Osteoblast (primary cell): ENCODE measurements at places on chromosomes 2 and 18.
A peak's percentile ranks its signal among the peaks of the same experiment; 100 is the strongest.

- no peak for DNase-seq
- no peaks in the 10 kb centered on the region for H3K27me3 ChIP-seq
These were observed 40.5 kb downstream of the SCN9A start for GRCh38 chr2:166335284-166335683.

DNA sequence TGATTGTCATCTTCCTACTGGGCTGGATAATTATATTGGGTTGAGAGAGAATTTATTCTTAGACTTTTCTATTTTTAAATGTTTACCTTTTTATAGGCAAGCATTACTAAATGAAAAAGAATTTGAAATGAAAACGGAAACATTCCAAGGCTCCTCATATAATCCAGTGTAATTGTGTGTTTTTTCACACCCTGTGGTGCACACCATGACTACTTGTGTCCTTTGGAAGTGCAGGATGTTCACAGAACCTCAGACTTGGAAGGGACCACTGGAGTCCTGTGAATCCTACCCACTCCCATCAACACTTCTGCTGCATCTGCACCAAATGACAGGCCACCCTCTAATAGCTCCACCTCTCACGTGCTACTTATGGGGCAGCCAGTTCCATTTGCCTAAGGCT lies 48.0 kb downstream of the NAT8 start:
- no peaks in the 10 kb centered on the region for H3K36me3 ChIP-seq
- no peak overlapping the region for H3K27ac ChIP-seq

DNA sequence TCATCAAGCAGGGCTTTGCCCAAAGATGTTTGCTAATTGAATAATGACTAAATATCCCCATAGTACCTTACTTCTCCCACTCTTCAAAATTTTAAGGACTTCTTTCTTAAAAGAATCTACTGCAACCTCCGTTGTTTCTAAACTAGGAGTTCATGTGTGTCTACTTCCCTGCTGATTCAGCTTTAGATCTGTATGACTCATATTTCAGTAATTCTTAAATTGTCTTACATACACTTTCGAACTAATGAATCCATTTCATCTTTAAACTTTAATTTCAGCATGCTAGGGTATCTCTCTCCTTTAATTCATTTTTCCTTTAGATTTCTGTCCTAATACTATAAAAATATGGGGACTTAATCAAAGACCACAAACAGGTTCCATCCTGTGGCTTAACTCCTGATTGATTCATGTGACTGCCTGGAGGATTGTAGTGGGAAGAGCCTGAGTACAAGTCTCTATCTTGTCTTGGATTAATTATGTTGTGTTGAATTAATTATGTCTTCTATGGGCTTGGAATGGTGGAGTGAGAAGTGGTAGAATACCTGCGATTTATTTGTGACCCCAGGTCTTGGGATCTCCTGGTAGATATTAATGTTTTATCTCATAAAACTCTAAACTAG lies 24.9 kb upstream of the COL5A2 start:
- peak overlapping the region; percentile 59 for H3K4me3 ChIP-seq
- DNase-seq, result peak; percentile 56
- peak overlapping the region; percentile 73 for H3K27ac ChIP-seq
- H3K36me3 ChIP-seq, result no peaks in the 10 kb centered on the region

- H3K4me1 ChIP-seq, result no peaks in the 10 kb centered on the region
- no peak for DNase-seq
- H3K4me3 ChIP-seq, result no peak overlapping the region
- no peak overlapping the region for H3K27ac ChIP-seq
- no peaks in the 10 kb centered on the region for H3K36me3 ChIP-seq
These were observed 107.4 kb upstream of the LRRTM4 start for GRCh38 chr2:77629539-77629938.

- no peak overlapping the region for H3K4me3 ChIP-seq
- peaks cover 11% of the 10 kb centered on the region for H3K4me1 ChIP-seq
- H3K36me3 ChIP-seq, result no peaks in the 10 kb centered on the region
- peak; percentile 64 for DNase-seq
- H3K27ac ChIP-seq, result no peak overlapping the region
- H3K27me3 ChIP-seq, result no peaks in the 10 kb centered on the region
These were observed 44.3 kb downstream of the SNRPD1 start for GRCh38 chr18:21656402-21656801.

GRCh38 chr2:126943612-126944348 lies 45.1 kb downstream of the TEX51 start:
- H3K4me1 ChIP-seq, result no peaks in the 10 kb centered on the region
- no peak overlapping the region for H3K27ac ChIP-seq
- no peaks in the 10 kb centered on the region for H3K27me3 ChIP-seq

- no peaks in the 10 kb centered on the region for H3K27me3 ChIP-seq
- H3K4me1 ChIP-seq, result peaks cover 10% of the 10 kb centered on the region
These were observed 58.3 kb downstream of the CCDC150 start for GRCh38 chr2:196697825-196698224.

GRCh38 chr2:113240150-113240914 lies 38.4 kb downstream of the PAX8 start:
- H3K27me3 ChIP-seq, result no peaks in the 10 kb centered on the region
- H3K27ac ChIP-seq, result peak overlapping the region; percentile 98
- peaks cover 25% of the 10 kb centered on the region for H3K4me1 ChIP-seq
- no peaks in the 10 kb centered on the region for H3K36me3 ChIP-seq
- DNase-seq, result peak; percentile 99

DNA sequence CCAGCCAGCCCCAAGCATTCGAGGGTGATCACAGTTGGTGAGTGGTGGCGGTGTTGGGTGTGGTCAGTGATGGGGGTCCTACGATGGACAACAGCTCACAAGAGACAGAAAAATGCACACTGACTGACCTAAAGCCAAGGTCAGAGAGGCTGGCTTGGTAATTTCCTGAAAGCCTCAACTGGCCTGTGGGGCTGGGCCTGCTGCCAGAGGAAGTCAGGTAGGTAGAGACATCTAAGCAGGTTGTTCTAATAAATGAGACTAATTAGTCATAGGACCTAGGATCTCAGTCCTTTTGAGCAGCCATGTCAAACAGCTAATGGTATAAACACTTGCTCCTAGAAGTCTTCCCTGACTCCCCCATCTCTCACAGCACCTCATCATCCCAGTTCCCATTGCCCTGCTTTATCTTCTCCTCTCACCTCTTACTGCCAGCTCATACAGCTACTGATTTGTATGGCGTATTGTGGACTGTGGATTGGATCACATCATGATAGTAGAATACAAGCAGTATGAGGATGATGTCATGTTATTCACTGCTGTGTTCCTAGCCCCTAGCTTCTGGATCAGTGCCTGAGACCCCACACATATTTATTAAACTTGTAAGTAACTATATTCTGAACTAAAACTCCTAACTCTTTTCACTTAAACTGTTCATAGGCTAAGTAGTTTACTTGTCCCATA lies 262.9 kb upstream of the KLHL29 start:
- H3K27ac ChIP-seq, result no peak overlapping the region
- no peak for DNase-seq
- H3K36me3 ChIP-seq, result no peaks in the 10 kb centered on the region
- H3K4me1 ChIP-seq, result no peaks in the 10 kb centered on the region
- H3K4me3 ChIP-seq, result no peak overlapping the region

GRCh38 chr2:53877556-53877955 lies 17.8 kb upstream of the GPR75 start:
- DNase-seq, result peak; percentile 87
- peak overlapping the region; percentile 24 for H3K27ac ChIP-seq
- H3K4me1 ChIP-seq, result peaks cover 21% of the 10 kb centered on the region
- H3K27me3 ChIP-seq, result no peaks in the 10 kb centered on the region
- H3K36me3 ChIP-seq, result peaks cover 57% of the 10 kb centered on the region

- no peaks in the 10 kb centered on the region for H3K36me3 ChIP-seq
- no peak for DNase-seq
- H3K4me1 ChIP-seq, result peaks cover 10% of the 10 kb centered on the region
These were observed 307.1 kb downstream of the OSR1 start for GRCh38 chr2:19051203-19051831.

- no peak for DNase-seq
- H3K27ac ChIP-seq, result no peak overlapping the region
- H3K27me3 ChIP-seq, result peaks cover 4% of the 10 kb centered on the region
- no peak overlapping the region for H3K4me3 ChIP-seq
- no peaks in the 10 kb centered on the region for H3K4me1 ChIP-seq
These were observed 414.2 kb upstream of the CHST9 start for GRCh38 chr18:27599202-27599829.

GRCh38 chr2:117956036-117956796 lies 57.7 kb downstream of the CCDC93 start:
- no peak overlapping the region for H3K4me3 ChIP-seq
- H3K36me3 ChIP-seq, result peaks cover 39% of the 10 kb centered on the region
- DNase-seq, result no peak
- no peaks in the 10 kb centered on the region for H3K27me3 ChIP-seq
- no peak overlapping the region for H3K27ac ChIP-seq
- peaks cover 40% of the 10 kb centered on the region for H3K4me1 ChIP-seq

DNA sequence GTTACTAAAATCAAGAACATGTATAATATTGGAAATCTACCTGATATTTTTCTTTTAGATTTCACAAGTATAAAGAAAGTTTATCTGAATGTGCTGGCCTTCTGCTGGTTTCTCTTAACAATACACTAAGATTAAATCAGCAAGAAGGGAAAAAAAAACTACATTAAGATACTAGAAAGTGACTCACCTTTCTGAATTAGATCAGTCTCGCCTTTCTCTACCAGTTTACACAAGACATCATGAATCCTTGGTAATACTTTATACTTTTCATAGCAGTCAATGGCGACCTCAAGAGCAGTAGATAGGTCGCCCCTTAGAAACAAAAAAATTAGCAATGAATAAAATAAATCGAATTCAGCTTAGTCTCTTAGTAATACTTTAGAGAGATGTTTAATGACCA lies 61.2 kb downstream of the LRPPRC start:
- peaks cover 25% of the 10 kb centered on the region for H3K36me3 ChIP-seq
- H3K27ac ChIP-seq, result no peak overlapping the region

- no peak for DNase-seq
- no peak overlapping the region for H3K27ac ChIP-seq
- H3K4me1 ChIP-seq, result no peaks in the 10 kb centered on the region
- no peaks in the 10 kb centered on the region for H3K36me3 ChIP-seq
- no peaks in the 10 kb centered on the region for H3K27me3 ChIP-seq
These were observed 391.3 kb upstream of the CDH7 start for GRCh38 chr18:65359479-65359878.

DNA sequence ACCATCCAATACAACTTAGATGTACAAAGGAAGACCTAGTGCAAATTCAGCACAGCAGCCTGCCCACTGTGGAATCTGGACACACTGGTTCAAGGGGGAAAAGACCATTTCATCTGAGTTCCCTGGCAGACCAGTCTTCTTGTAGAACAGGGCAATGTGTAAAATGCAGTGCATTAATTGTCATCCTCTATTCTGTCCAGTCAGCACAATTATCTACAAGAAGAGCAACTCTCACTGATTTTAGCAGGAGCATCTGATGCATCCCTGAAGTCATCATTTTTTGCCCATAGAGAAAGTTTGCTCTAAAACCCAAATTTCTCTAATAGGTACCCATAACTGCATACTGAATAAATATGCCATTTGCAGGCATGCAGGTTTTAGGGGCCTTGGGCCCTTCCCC lies 81.8 kb upstream of the LYPD1 start:
- H3K27me3 ChIP-seq, result no peaks in the 10 kb centered on the region
- H3K4me1 ChIP-seq, result no peaks in the 10 kb centered on the region
- H3K27ac ChIP-seq, result no peak overlapping the region
- no peaks in the 10 kb centered on the region for H3K36me3 ChIP-seq
- no peak for DNase-seq

DNA sequence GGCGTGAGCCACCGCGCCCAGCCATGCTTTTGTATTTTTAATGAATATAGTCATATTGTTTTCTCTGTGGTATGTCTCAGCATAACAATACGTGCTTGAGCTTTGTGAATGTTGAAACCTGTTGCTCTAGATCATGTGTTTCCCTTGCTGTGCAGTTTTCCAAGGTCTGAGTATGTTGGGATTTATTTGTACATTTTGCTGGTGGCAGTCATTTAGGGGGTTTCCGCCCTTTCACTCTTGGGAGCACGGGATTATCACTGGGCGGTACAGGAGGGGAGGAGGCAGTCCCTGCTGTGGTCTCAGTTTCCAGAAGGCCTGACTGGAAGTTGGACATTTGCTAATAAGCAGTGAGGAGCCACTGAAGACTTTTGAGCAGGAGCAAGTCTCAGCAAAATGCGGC lies 24.9 kb upstream of the CATIP start:
- no peak overlapping the region for H3K4me3 ChIP-seq
- DNase-seq, result no peak
- H3K36me3 ChIP-seq, result no peaks in the 10 kb centered on the region

DNA sequence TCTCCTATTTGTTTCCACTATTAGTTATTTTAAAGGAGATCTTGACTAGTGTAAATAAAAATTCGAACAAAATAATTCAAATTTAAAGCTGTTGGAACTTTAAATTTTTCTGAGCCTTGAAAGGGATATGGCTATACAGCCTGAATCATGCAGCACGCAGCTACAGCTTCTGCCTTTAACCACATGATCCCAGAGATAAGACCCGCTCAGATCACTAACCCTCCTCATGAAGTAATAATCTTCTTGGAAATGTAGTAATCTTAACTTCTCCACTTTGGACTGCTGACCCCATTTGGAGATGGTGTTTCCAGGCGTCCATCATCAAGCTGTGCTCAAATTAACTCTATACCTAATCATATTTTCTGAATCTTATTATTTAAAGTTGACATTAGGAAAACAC lies 336.6 kb downstream of the DSC3 start:
- DNase-seq, result no peak
- H3K4me3 ChIP-seq, result no peak overlapping the region
- no peaks in the 10 kb centered on the region for H3K36me3 ChIP-seq
- no peaks in the 10 kb centered on the region for H3K4me1 ChIP-seq
- no peaks in the 10 kb centered on the region for H3K27me3 ChIP-seq

DNA sequence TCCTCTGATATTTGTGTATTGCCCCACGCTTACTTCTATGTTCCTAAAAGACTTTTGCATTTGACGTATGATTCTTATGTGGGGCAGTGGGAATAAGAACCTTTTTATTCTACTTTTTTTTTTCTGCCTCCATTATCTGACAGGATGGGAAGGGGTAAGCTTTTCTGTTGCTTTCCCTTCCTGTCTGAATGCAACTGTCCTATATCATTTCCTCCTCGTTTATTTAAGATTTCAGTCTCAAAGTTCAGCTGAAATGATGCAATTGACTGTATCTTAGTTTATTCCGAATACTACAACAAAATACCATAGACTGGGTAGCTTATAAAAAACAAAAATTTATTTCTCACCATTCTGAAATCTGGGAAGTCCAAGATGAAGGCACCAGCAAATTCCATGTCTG lies 24.1 kb upstream of the HNMT start:
- H3K27me3 ChIP-seq, result peaks cover 7% of the 10 kb centered on the region
- H3K36me3 ChIP-seq, result no peaks in the 10 kb centered on the region
- H3K4me1 ChIP-seq, result no peaks in the 10 kb centered on the region
- H3K27ac ChIP-seq, result no peak overlapping the region
